ENCODE measurements at places on chromosomes 1 and 21. TPM values are rescaled to one million over a fixed set of nuclear protein-coding genes. Genes with fewer than 3 reads are reported as not detected.

DNA sequence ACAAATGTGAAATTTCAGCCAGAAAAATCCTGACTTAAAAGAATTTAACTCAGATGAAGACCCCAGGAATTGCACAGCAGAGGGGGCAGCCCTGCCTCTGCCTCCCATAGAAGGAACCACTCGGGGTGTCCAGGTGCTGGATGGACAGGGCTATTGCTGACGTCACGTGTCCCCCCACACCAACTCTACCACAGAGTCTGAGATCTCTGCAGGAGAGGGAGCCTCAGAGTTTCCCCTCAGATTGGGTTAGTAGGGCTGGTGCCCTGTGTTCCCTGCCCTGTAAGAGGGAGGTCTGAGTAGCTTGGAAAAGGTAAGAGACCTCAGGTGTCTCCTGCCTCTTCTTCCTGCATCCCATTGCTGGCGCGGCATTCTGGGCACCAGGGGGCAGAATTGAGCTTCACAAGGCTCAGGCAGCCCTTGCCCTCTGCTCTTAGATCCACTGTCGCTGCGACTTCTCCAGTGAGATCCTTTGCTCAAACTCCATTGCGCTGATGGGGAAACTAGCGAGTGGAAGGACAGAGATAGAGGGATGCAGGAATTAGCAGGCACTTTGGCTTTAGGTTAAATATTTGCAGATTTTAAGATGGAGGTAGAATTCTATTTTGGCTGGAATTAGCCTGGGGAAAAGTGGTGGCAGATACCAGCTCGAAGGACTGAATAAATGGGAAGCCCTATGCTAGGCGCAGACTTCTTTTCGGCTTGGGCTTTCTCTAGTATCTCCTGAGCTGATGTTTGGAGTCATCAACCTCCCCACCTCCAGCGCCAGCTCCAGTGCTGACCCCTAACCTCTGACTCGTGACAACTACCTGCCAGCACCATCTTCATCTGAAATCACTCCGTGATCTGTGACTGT, 42.8 kb upstream of the DMBX1 start:
- H3K4me3 ChIP-seq = peak overlapping the region; percentile 76
- no peaks in the 10 kb centered on the region for H3K36me3 ChIP-seq
- peak; percentile 97 for DNase-seq

DNA sequence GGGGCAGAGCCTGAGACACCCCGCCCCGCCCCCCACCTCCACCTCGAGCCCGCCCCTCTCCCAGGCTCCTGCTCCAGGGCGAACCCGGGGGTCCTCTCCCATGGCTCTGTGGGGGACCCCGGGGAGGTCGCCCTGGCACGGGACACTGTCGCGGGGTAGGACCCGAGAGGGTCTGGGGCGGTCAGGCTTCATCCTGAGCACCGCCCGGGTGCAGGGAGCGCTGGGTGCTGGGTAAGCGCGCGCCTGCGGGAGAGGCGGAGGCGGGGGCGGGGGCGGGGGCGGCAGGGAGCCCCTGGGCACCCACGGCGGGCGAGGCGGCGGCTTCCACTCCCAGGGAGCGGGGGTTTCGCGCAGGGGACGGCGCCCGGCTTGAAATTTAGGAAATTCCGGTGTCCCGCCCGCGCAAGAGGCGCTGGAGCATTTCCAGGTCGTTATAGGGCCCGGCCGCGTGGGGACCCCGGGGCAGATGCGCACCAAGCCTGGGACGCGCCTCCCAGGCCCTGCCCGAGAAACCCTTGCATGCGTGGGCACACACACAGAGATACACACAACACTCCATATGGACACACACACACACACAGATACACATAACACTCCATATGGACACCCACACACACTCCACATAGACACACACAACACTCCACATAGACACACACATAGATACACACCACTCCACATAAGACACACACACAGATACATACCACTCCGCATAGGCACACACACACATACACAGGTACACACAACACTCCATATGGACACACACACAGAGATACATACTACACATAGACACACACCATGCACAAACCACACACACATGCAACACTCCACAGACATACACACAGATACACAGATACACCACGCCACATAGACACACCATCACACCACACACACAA, 48.7 kb upstream of the SLC19A1 start:
- no peak overlapping the region for H3K27ac ChIP-seq
- peak overlapping the region; percentile 64 for H3K4me3 ChIP-seq
- no peaks in the 10 kb centered on the region for H3K4me1 ChIP-seq
- peak; percentile 54 for DNase-seq

DNA sequence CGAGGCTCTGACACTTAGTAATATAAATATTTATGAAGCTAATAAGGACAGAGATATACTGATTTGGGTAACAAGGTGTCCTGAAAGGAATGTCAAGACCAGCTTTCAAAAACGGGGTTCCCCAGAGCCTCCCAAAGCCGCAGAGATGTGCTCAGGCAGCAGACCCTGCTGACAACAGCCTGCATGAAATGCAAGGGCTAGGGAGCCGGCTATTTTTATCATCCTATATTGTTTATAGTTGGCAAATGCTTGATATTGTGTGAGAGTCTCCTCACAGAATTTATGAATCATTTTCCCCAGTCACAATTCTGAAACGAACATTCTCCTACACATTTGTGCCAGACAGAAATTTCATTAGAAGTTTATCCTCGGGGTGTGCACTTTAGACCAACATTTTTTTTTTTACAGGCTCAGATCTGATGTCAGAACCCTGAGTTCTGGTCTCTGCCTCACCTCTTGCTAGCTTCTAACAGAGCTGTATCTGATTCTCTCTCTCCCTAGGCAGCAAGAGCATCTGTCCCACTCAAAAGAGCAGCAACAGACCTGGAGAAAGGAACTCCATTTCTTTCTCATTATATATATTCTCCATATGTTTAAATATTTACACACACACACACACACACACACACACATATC, 302.3 kb upstream of the PLD5 start:
- no peaks in the 10 kb centered on the region for H3K27me3 ChIP-seq
- no peak overlapping the region for H3K27ac ChIP-seq
- no peaks in the 10 kb centered on the region for H3K36me3 ChIP-seq
- peaks cover 5% of the 10 kb centered on the region for H3K4me1 ChIP-seq
- no peak overlapping the region for H3K4me3 ChIP-seq

DNA sequence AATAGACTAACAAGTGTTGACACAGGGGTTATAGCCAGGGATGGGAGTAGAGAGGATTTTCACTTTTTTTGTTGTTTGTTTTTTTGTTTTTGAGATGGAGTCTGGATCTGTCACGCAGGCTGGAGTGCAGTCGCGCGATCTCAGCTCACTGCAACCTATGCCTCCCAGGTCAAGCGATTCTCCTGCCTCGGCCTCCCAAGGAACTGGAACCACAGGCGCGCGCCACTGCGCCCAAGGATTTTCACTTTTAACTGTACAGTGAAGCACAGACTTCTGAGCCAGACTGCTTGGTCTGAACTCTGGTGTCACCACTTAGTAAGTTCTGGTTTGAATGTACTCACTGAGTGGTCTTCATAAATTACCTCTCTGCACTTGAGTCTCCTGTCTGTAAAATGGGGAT, 40.2 kb upstream of the WASF2 start:
- no peak for DNase-seq
- no peaks in the 10 kb centered on the region for H3K36me3 ChIP-seq
- no peak overlapping the region for H3K27ac ChIP-seq

DNA sequence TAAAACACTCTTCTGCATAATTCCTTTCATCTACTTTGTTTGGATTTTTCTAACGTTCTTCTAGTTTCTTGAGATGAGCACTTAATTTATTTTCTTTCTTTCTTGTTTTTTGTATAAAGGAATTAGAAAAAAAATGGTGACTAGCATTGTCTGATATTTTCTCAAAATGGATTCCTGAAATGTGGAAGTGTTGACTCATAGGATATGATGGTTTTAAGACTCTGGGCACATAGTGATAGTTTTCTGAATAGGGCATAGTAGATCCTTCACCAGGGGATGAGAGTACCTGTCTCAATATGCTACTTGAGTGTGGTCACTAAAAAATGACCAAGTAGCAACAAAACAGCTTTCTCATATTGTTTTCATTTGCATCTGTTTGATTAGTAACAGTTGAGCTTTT, 100.9 kb downstream of the PEX14 start:
- H3K4me1 ChIP-seq = peaks cover 22% of the 10 kb centered on the region
- H3K27ac ChIP-seq = no peak overlapping the region
- no peaks in the 10 kb centered on the region for H3K36me3 ChIP-seq
- no peak for DNase-seq
- no peaks in the 10 kb centered on the region for H3K27me3 ChIP-seq

GRCh38 chr1:21818656-21819055, 6.6 kb downstream of the LDLRAD2 start:
- DNase-seq = peak; percentile 81
- H3K4me1 ChIP-seq = peaks cover 3% of the 10 kb centered on the region
- H3K4me3 ChIP-seq = no peak overlapping the region

DNA sequence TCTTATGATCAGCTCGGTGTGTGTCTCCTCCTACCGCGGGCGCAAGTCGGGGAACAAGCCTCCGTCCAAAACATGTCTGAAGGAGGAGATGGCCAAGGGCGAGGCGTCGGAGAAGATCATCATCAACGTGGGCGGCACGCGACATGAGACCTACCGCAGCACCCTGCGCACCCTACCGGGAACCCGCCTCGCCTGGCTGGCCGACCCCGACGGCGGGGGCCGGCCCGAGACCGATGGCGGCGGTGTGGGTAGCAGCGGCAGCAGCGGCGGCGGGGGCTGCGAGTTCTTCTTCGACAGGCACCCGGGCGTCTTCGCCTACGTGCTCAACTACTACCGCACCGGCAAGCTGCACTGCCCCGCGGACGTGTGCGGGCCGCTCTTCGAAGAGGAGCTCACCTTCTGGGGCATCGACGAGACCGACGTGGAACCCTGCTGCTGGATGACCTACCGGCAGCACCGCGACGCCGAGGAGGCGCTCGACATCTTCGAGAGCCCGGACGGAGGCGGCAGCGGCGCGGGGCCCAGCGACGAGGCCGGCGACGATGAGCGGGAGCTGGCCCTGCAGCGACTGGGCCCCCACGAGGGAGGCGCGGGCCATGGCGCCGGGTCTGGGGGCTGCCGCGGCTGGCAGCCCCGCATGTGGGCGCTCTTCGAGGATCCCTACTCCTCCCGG, 1.5 kb downstream of the KCNC4 start:
- H3K36me3 ChIP-seq = no peaks in the 10 kb centered on the region
- H3K4me1 ChIP-seq = peaks cover 28% of the 10 kb centered on the region
- H3K4me3 ChIP-seq = peak overlapping the region; percentile 82
- no peak overlapping the region for H3K27ac ChIP-seq
- DNase-seq = peak; percentile 45

GRCh38 chr1:177425199-177425598, 254.4 kb downstream of the BRINP2 start:
- no peaks in the 10 kb centered on the region for H3K27me3 ChIP-seq
- H3K4me3 ChIP-seq = no peak overlapping the region
- no peak overlapping the region for H3K27ac ChIP-seq
- H3K4me1 ChIP-seq = no peaks in the 10 kb centered on the region
- no peak for DNase-seq

GRCh38 chr1:40818264-40818961, 34.8 kb downstream of the KCNQ4 start:
- peak; percentile 97 for DNase-seq
- H3K27me3 ChIP-seq = peaks cover 15% of the 10 kb centered on the region
- H3K36me3 ChIP-seq = no peaks in the 10 kb centered on the region
- no peaks in the 10 kb centered on the region for H3K4me1 ChIP-seq
- H3K27ac ChIP-seq = no peak overlapping the region

GRCh38 chr21:37337831-37338230, 28.7 kb upstream of the DYRK1A start:
- peaks cover 5% of the 10 kb centered on the region for H3K4me1 ChIP-seq
- H3K27ac ChIP-seq = no peak overlapping the region
- H3K36me3 ChIP-seq = no peaks in the 10 kb centered on the region

DNA sequence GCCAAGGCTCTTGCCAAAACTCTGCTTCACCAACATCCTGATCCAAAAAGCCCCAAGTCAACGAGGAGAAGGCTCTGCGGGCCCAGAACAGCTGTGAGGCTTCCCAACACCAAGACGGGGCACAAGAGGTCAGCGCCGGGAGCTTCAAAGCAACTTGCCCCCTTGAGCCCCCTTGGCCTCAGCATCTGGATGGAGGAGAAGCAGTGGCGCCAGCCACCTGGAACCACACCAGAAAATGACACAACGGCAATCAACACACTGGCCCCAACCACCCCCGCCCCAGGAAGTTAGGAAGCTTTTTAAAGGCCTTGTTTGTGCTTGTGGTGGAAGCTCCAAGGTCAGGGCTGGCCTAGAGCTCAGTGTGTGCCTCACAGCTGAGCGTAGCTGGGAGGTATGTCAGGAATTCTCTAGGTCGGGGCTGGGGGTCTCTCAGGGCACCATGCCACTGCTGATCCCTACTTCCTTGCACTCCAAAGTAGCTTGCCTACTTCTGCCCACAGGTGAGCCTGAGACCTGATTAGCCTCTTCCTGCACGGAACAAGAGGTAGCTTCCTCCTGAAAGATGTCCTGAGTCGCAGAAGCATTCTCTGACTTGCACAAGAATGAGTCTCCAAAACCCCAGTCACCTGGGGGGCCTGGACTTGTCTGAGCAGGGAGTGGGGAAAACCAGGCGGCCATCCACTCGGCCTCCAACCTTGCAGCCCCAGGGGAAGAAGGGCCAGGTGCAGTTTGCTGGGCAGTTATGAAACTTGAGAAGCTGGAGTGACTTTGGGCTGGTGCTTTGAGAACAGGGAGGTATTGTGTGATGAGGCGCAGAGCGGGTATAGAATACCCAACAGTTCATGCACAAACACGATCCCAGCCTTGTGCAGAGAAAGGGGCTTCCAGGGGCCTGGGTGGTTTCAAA, 9.7 kb upstream of the SRP9 start:
- H3K4me1 ChIP-seq = peaks cover 39% of the 10 kb centered on the region
- H3K36me3 ChIP-seq = no peaks in the 10 kb centered on the region
- no peak overlapping the region for H3K27ac ChIP-seq
- peak; percentile 59 for DNase-seq
- H3K27me3 ChIP-seq = no peaks in the 10 kb centered on the region

DNA sequence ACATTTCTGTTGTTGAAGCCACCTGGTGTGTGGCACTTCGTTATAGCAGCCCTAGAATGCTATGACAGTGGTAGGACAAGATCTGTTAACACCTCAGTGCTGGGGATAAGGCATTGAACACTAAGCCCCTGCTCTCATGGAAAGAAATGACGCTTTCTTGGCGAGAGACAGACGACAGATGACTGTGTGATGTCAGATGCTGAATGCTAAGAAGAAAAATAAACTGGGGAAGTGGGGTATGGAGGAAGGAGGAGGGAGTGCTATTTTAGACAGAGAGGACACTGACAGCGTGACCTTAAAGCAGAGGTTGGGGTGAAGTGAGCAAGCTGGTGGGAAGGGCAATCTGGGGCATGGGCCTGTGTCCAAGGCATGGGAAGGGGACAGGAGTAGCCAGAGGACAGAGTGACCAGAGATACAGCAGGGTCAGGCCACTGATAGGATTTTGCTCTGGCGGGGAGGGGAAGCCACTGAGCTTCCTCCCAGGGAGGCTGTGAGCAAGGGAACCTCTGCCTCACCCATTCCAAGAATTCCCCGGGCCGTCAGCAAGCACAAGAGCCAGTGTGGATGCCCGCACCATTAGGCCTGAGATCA, 15.2 kb downstream of the DOP1B start:
- no peaks in the 10 kb centered on the region for H3K4me1 ChIP-seq
- no peaks in the 10 kb centered on the region for H3K36me3 ChIP-seq
- no peak overlapping the region for H3K4me3 ChIP-seq
- DNase-seq = no peak
- H3K27me3 ChIP-seq = no peaks in the 10 kb centered on the region

Gene SMAP2
- total RNA-seq = 4.8 TPM

Gene OR2T27
- total RNA-seq = not detected

Gene NR5A2
- total RNA-seq = 8.8 TPM

Gene SELENBP1
- 13.4 TPM for total RNA-seq

Gene TMEM54
- 13.6 TPM for total RNA-seq

Gene IVL
- total RNA-seq = not detected

Gene ILDR2
- 2.4 TPM for total RNA-seq

Measured in GM23338 (cell line).